NCI-H1092 treated with DMSO at 0.1 percent for 48 hours (cell line): ENCODE measurements at places on chromosomes 11 and 22.

- DNase-seq, result no peak
These were observed 58.0 kb upstream of the CD82 start for GRCh38 chr11:44507491-44507890.

- DNase-seq, result no peak
These were observed 46.1 kb downstream of the CDKN1C start for GRCh38 chr11:2839395-2839943.

DNA sequence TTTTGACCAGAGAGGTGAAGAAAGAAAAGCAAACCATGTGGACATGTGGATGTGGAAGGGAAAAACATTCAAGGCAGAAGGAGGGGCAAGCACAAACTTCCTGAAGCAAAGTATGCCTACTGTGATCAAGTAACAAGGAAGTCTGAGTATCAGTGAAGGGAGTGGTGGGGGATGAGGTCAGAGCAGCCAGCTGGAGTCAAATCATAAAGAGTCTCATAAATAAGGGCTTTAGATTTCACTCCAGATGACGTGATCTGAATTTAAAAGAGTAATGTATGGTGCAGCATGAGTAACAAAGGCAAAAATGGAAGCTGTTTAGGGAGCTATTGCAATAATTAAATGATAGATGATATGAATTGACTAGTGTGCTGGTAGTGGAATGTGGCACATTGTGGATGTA, 665.4 kb upstream of the CCDC90B start:
- no peak for DNase-seq

GRCh38 chr11:68841718-68842426, at the start of gene CPT1A:
CPT1A (minus strand) TSS chr11:68841916; CDS start chr11:68815474, 26,442 bp downstream.
- DNase-seq, result peak; percentile 72

DNA sequence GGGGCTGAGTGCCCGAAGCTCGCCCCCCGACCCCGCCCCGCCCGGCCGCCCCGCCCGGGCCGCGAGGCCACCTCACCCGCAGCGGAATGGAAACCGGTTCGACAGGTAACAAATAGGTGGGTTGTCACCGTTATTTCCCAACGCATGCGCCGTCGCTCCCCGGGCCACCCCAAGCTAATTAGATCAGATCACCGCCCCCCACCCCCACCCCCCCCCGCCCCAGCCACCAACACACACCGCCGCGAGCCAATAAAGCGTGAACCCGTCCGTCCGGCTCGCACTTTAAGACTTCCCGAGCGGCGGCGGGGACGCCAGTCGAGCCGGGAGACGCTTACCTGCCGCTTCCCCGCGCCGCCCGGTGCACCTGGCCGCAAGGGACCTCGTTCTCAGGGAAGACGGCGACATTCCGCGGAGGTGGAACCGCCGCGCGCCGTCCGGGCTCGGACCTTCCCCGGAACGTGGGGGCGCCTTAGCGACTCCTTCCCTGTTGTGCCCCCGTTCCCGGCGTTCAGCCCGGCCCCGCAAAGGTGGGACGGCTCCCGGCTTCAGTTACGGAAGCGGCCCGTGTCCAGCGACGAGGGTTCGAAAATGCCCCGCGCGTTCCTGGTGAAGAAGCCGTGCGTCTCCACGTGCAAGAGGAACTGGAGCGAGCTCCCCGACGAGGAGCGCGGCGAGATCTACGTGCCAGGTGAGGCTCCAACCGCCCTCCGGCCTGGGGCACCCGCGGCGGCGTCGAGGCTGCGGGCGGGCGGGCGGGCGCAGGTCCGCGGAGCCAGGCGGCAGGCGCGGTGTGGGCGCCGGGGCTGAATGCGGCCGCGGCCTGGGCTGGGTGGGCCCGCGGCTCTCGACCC, at the start of gene OVOL1:
Gene OVOL1, plus strand, starts transcription at position 278 of the 851 bp plus-strand sequence. Its CDS starts 311 bp downstream, at position 589.
- DNase-seq, result no peak

DNA sequence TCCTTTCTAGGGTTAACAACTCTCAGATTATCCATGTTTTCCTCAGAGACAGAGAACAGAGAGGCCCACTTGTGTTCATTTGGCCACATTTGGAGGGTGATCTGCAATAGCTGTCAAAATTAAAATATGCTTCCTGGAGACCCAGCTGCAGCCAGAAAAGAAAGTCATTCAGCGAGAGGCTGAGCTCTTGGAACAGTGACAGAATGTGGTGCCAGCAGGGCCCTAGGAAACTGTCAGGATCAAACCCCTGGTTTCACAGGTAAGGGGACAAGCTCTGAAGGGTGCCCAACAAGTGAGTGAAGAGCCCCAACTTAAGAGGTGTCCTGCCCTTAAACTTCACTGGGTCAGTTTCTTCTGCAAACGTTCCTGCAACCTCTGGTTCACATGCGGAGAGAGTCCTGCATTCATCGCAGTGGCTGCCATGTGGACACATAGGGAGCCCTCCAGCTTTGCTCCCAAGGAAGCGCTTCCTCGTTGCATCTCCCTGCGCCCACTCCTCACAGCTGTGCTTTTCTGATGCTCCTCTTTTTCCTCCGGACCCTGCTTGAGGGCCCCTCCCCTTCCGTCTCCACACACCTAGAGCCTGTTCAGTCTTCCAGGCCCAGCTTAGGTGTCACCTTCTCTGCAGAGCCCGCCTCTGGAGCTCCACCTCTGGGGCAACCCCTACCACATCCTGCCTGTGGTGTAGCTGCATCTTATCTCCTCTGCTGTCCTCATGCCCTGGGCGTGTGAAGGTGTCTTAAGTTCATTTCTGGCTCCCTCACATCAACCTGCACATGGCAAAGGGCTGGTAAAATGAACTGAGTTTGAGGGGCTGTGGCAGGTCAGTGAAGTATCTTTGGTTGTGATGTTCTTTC, 3.9 kb downstream of the UCP3 start:
- DNase-seq, result no peak

- DNase-seq, result no peak
These were observed 371 bp downstream of the SMCO4 start for GRCh38 chr11:93542811-93543229.
